ENCODE measurements at places on chromosomes 6 and 20.

DNA sequence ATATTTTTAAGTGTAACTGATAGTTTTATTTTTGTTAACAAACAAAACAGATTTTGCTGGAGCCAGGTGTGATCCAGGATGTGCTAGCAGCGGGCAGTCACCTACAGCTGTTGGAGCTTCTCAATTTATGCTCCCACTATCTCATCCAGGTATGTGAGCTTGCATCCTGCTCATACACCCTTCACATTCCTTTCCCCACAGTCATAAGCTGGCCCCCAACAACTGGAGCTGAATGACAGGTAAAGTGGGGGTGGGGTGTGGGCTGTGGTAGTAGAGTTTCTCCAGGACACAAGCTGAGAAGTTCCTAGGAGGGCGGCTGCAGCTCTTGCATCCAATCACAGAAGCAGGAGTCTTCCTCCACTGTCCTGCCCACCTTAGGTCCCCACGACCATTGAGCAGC lies 140.1 kb downstream of the KLHL32 start:
- DNase-seq: no peak

- DNase-seq: no peak
Observed at GRCh38 chr6:169005166-169005565, 248.5 kb downstream of the THBS2 start.

GRCh38 chr6:92534109-92534508 lies 885.2 kb downstream of the EPHA7 start:
- no peak for DNase-seq

- no peak for DNase-seq
Observed at GRCh38 chr6:112485120-112485826, 138.1 kb downstream of the RFPL4B start.

DNA sequence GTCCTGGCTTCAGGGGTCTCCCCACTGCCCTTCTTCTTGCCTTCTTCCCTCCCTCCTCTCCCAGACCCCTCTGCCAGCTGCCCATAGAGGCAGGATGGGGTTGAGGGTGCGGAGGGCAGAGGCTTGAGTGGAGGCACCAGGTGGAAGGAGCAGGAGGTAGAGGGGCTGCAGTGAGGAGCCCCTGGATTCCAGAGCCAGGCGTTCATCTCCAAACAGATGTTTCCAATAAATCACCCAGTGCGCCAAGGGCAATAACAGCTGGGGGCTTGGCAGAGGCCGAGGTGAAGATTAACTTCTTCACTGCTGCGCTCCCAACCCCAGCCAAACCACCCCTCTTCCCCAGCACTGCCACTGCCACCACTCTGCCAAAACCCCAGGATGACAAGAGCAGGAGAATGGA lies 10.7 kb downstream of the MDFI start:
- no peak for DNase-seq

All from dorsolateral prefrontal cortex (tissue), 122 donors.